ENCODE measurements at places on chromosomes 4 and X.

DNA sequence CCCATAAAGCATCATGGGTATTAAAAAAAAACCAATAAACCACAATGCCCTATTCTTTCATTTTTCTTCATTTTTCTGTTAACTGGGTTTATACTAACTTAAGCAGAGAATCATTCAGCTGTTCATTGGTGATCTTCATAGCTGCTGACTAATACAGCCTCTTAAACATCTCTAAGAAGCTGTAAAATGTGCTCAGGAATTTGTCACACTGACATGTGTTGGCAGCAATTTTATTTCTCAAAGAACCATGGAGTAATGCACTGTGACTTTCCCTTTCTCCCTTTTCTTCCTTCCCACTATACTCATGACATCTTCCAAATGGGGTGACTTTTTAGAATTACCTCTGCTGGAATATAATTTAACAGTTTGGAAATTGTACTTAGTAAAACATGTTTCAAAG lies 315.4 kb downstream of the ANTXR2 start:
- DNase-seq, result no peak

GRCh38 chr4:61254406-61254805 lies 54.3 kb downstream of the ADGRL3 start:
- DNase-seq, result no peak

GRCh38 chr4:23972187-23972586 lies 82.3 kb upstream of the PPARGC1A start:
- no peak for DNase-seq

DNA sequence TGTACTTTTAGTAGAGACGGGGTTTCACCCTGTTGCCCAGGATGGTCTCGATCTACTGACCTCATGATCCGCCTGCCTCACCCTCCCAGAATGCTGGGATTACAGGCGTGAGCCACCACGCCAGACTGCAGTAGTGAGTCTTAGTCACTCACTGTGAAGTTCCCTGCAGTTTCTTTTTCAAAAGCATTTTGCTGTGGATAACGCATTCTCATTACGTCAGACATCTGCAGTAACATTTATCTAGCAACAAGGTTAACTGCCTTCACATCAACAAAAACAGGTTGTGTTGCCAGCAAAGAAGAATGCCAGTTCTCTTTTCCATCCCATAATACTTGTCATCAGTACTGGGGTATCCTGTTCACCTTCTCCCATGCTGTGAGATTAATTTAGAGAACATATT lies 164.6 kb downstream of the DHRSX start:
- no peak for DNase-seq

DNA sequence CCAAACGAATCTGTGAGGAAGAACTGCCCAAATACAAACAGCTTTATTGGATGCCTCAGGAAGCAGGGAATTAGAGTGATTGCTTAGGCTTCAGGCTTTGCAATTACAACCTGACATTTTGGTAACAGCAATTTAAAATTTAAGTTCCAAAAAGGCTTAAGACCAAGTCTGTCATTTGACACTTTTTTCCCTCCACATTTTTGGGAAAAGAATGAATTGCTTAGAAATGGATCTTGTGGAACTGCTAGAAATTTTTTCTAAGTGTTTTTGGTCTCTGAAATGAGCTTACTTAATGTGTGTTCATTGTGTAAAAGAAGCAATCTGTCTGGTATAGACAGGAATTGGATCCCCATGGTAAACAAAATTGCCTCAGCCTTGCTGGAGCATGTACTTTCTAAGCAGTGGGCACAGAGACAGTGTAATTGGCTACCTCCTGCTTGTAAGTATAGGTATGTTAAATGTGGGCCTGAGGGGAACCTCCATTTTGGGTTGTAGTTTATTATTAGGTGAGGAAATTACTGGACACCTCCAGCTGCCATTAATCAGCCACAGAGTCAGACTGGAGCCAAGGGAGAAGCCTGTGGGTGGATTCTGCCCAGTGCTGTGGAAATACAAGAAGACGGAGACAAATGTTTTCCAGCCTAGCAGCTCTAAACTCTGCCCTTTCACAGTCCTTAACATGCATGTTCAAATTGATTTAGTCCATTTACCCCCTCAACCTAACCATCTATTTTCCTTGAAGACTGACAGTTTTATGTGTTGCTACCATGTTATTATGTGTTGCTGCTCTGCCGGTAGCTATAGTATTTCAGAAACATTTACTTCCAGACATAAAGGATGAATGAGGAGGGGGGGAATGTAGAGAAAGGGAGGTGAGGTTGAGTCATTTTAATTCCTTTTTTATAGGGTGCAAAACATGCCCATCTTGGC lies 473.0 kb downstream of the SPRY1 start:
- DNase-seq, result no peak
